ENCODE measurements at places on chromosomes 4 and X.

DNA sequence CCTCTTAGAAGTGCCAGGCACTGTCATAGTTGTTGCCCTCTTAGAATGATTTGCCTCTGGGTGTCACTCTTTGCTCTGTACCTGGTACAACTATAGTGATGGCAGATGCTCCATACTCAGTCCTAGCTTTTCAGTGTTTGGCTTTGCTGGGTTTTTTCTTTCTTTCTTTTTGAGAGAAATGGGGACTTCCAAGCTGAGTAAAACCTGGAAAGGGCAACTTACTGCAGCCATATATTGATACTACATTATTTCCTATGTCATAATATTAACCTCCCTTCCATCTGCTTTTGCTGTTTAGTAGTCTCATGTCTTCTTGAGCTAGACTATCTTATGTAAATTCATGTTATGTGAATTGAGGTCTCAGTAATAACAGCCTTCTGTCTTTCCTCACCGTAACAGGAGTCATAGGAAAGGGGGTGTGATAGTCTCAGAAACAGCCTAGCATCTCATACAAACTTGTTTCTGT, 49.0 kb downstream of the NIPAL1 start:
- DNase-seq: no peak

GRCh38 chr4:169956091-169956843, 69.9 kb downstream of the MFAP3L start:
- no peak for DNase-seq

DNA sequence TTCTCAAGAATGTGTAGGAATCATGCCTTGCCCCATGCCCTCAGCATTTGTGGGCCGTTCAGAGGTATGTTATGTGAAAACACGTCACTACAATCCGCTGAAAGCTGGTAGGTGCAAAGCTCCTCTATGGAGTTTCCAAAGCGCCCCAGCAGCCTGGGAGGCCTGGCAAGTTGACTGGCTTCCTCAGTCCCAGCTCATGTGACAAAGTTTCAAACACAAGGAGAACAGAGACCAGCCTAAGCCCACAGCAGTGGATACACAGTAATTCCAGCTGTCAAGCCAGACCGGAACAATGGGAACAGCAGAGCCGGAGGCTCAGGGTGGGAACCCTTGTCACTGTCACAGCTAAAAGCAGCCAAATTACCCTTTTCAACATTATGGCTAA, 33.5 kb downstream of the NAT8L start:
- no peak for DNase-seq

DNA sequence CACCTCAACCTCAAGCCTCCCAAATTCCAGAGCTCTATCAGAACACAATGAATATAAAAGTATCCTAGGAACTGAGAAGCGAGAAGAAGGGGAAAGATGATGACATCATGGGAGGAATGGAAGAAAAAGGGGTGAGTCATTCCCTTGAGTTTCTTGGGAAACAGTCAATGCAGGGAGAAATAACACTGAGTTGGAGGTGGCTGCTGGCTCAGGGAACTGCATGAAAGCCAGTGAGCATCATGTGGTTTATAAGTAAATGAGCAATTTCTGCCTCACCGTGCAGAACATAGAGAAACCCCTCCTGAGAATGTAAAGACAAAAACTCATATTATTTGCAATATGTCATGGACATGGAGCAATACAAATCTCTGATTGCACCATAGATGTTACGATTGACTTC, 73.3 kb downstream of the SHOX start:
- no peak for DNase-seq

GRCh38 chr4:155617296-155617695, 49.4 kb upstream of the GUCY1A1 start:
- no peak for DNase-seq

GRCh38 chr4:128866269-128866668, 56.8 kb downstream of the JADE1 start:
- DNase-seq: no peak

GRCh38 chrX:120367402-120368109, 5.7 kb downstream of the ATP1B4 start:
- DNase-seq: no peak

GRCh38 chrX:54288277-54288676, 69.6 kb downstream of the WNK3 start:
- no peak for DNase-seq

- peak; percentile 14 for DNase-seq
These were observed 661 bp downstream of the SPIN4 start for GRCh38 chrX:63350465-63350877.

DNA sequence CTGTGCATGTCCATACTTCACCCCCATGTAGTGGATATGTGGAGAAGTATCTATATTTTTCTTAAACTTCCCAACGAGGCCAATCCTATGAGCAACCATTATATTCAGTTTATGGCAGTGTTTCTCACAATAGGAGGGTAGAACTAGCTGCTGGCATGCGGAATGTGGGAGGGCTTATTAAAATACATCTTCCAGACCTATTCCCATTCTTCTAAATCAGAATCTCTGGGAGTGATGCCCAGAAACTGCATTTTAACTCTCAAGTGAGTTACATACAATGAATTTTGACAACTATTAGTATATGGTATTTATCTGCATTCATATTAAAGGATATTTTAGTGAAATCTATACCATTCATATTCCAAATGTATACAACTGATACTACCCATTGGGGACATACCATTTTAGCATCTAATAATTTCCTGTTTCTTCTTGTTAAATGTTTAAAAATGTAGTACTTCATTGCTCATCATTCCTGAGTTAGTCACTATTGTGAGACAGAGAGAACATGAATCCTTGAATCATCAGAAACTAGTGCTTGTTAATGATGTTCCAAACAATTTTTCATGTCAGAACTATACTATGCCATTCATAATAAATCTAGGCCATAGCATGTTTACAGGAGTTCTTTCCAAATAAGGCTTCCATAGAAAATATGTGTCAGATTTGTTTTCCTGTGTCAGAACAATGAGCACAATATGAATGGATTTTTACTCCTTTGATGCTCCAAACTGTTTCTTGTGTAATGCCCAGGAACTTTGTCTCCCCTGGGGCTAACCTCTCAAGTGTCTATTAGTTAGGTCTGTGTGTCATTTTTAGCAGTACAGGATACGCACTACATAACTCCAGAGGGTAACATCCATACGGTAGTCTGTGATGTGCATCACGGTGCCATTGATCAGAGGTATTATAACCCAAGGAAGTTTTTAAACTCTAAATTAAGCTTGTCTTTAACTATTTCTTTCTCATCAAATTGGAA, 198.8 kb upstream of the BMP3 start:
- DNase-seq: no peak

- no peak for DNase-seq
These were observed 65.5 kb downstream of the KIT start for GRCh38 chr4:54723220-54723619.

GRCh38 chr4:56434599-56435139, 746 bp downstream of the PPAT start:
- peak; percentile 82 for DNase-seq

GRCh38 chr4:39821951-39822350, 124.0 kb downstream of the UBE2K start:
- no peak for DNase-seq
